ENCODE measurements at places on chromosomes 6 and 20.

DNA sequence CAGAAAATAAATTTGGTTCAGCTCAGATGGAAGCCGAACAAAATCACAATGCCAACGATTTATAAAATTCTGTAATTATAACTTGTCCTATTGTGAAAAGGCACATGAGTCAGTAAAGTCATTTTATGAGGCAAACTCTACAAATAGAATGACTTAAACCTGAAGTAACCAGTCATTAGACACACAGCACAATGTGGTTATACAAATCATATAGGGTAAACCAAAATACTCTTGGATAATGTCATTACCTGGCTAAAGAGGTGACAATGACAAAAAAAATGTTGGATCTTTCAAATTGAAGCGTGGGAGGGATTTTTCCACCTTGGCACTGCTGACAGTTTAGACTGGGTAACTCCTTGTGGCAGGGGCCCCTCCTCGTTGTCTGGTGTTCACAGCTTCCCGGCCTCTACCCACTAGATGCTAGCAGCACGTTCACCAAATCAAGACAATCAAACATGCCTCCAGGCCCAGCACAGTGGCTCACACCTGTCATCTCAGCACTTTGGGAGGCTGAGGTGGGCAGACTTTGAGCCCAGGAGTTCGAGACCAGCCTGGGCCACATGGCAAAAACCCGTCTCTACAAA lies 5.0 kb downstream of the ANKRD60 start:
- DNase-seq = no peak

- DNase-seq = no peak
Observed at GRCh38 chr20:48592107-48592940, 235.5 kb downstream of the PREX1 start.

DNA sequence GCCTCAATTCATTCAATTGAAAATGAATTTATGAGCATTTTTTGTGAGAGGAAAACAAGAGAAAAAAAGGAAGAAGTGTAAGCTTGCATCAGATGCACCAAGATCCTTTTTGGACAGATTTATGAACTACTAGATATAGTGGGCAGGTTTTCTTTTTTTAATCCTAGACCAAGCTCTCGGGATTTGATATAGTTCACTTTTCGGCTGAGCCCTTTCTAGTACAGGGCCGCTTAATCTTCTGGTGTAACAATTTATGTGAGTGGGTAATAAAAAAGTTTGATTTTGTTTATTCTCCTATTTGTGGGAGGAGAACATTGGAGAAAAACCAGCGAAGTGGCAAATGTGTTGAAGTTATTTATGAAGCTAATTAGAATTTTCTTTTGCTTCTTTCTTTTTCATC lies 538.0 kb downstream of the UTRN start:
- DNase-seq = no peak

DNA sequence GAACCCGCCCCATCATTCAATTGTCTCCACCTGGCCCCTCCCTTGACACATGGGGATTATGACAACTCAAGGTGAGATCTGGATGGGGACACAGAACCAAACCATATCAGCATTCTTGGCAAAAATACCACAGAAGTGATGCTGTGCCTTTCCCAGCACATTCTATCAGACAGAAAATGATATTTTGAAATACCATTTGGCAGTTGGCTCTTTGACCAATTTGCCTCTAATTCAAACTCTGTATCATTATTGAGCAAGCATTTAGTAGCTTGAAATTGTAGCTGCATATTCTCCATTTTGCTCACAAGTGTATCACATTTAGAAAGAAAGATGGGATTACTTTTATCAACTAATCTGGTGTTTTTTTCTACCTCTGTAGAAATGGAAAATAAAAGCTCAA lies 64.0 kb downstream of the PLCB1 start:
- no peak for DNase-seq

Data from DMS 273 treated with DMSO at 0.1 percent for 48 hours (cell line).